Activated naive CD4-positive, alpha-beta T cell (primary cell): ENCODE measurements at places on chromosomes 6 and 20.

DNA sequence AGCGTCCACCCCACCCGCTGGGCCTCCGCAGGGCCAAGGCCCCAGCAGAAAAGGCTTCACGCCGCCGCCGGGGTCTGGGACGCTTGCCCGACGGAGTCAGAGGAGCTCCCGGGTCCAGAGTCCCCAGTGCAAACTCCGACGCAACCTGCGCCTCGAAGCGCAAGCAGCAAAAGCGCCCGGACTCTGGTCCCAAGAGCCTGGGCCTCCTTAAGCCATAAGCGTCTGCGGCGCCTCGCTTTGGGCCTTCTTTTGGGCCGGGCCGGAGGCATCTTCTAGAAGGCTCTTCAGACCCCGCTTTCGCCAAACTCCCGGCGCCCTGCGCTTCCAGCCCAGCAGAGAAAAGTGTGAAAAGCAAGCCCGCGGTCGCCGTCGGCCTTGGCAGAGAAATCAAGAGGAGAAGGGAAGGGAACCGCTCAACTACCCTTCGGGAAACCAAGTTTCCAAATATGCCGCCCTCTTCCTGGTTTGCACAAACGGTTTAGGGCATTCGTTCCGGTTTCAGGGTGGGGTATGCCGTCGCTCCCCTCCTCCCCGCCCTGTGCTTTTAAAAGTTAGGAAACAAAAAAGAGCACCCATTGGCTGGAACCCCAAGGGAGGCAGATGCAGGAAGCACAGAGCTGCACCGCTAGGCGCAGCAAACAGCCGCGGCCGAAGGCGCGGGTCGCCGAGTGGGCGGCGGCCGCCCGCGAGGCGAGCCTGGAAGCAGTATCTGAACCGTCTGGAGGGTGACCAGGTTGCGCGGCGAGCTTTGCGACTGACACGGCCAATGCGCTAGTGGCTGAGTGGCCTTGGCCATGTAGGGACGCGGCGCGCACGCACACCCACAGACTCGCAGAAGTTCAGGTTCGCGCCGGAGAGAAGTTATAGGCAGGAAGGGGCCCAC is 1.2 kb downstream of the TBX18 start:
- no peak for DNase-seq

DNA sequence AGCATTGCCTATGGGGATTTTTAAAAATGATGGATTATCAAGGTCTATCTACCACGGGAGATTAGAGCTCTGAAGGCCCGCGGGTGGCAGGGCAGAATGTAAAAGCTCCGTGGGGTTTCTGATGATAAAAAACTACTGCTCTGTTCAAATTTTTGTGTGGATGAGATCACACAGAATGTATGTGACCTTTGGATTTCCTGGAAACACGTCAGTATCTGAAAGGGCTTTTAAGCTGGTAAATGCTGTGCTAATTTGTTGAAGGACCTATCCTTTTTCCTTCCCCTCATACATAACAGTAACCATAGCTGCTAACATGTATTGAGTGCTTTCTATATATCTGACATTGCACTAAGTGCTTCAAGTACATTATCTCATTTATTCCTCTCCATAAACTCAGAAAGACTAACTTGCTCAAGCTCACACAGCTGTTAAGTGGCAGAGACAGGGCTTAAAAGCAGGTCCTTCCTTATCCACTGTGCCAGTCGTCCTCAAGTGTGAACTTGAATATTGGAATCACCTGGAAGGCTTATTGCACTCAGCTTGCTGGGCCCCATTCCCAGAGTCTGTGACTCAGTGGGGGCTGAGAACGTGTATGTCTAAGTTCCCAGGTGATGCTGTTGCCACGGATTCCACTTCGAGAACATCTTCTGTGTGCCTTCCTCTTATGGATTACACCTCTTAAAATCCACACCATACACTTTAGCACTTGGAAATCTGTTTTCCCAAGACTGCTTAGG is 1.9 kb upstream of the TMEM242 start:
- no peak for DNase-seq

DNA sequence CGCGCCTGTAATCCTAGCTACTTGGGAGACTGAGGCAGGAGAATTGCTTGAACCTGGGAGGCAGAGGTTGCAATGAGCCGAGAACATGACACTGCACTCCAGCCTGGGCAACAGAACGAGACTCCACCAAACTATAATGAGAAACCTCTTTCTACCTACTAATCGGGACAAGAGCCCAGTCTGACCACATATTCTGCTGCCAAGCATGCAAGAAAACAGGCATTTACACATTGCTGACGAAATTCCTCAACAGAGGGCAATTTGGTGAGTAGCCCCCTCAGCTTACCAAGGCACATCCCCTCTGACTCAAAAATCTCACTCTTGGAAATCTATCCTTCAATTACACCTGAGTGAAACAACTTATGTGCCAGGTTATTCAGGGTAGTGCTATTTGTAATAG is 81.2 kb downstream of the SLC23A2 start:
- no peak for DNase-seq

GRCh38 chr6:150881911-150882481 is 16.5 kb downstream of the MTHFD1L start:
- DNase-seq, result no peak

DNA sequence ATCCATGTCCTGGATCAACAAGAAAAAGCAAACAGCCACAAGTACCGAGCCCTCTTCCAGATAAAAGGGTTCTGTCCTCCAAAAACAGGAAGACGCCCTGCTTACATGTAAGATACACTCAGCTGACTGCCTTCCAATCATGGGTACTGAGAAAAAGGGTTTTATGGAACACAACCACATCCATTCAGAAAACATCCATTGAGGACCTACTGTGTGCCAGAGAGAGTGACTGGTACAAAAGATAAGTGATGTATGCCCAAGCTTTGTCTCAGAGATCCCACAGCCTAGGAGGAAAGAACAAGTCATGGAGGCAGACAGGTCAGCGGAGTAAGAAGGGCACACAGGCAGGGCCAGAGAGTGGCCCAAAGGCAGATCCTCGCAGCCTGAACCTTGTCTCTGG is 94.8 kb upstream of the SSTR4 start:
- DNase-seq, result no peak

GRCh38 chr6:132446141-132446854 is 45.0 kb upstream of the MOXD1 start:
- no peak for DNase-seq

GRCh38 chr6:74368746-74369145 is 672.7 kb downstream of the CD109 start:
- DNase-seq, result no peak

GRCh38 chr6:35148167-35148741 is 7.1 kb upstream of the TCP11 start:
- DNase-seq, result no peak

- DNase-seq, result no peak
These were observed 6.2 kb downstream of the DXO start for GRCh38 chr6:31965700-31966099.

- no peak for DNase-seq
These were observed 32.7 kb upstream of the SNAP25 start for GRCh38 chr20:10185741-10186558.

- no peak for DNase-seq
These were observed 160.7 kb downstream of the FOXC1 start for GRCh38 chr6:1770435-1770843.

- no peak for DNase-seq
These were observed 217.9 kb upstream of the ZNF217 start for GRCh38 chr20:53811577-53811976.

- no peak for DNase-seq
These were observed 22.7 kb downstream of the DSE start for GRCh38 chr6:116393430-116393829.
